Right renal pelvis (tissue), 4 donors: ENCODE measurements at places on chromosomes 11 and 22.

GRCh38 chr11:114348200-114349191 is 51.8 kb downstream of the C11orf71 start:
- peak; percentile 40 for DNase-seq

GRCh38 chr11:19968860-19969259 is 191.4 kb downstream of the DBX1 start:
- DNase-seq: no peak

GRCh38 chr22:47107431-47107830 is 345.0 kb downstream of the TBC1D22A start:
- DNase-seq: no peak

DNA sequence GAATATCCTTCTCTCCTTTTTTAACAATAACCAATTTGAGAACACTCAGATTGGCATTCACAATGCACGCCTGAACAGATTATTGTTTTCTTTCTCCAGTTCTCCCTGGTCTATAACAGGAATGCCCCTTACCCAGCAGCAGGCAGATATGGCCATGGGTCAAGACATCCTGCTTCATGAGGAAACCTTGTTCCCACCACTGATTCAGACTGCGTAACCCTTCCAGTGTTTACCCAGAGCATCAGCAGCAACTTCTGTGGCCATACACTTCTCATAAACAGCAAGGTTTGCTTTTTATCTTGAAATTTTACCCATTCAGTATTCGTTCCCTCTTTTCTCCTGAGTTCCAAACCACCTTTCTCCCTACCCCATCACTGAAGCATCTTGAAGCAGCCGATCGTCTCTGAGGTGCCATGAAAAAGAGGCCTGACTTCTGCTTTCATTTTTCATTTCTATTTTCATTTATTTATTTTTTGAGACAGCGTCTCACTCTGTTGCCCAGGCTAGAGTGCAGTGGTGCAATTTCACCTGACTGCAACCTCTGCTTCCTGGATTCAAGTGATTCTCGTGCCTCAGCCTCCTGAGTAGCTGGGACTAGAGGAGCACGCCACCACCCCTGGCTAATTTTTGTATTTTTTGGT is 9.6 kb downstream of the PTS start:
- DNase-seq: no peak

DNA sequence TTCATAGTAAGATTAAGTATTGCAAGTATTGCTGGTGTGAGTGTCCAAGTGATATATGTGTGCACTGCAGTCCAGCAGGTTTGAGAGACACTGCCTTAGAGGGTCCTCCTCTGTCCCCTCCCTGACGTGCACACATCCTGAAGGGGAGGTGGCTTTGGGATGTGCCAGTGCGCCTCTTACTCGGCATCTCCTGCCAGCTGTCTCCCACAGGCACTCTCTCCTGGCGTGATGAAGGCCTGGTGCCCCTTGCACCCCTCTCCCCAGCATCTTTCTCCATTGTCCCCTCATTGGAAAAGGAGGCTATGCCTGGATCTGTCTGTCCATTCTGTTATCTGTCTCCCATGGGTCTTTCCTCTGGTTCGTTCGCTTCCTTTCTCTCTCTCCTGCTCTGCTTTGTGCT is 24.2 kb downstream of the GTPBP1 start:
- no peak for DNase-seq

DNA sequence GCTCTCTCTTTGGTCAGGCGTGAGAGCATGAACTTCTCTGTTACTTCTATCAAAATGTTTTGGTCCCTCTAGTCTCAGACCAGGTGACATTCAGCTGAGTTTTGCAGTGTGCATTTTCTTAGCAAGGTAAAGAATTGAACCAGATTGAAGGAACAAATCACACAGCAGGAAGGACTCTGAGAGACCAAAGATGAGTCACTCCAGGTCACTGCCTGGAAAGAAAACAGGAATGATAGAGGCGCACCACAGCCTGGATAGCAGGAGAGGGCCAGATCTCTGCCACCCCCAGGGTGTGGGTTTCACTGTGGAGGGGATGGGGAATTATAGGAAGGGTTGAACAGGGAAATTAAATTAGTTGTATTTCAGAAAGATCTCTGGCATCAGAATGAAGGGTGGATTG is 788.3 kb downstream of the NTM start:
- no peak for DNase-seq

DNA sequence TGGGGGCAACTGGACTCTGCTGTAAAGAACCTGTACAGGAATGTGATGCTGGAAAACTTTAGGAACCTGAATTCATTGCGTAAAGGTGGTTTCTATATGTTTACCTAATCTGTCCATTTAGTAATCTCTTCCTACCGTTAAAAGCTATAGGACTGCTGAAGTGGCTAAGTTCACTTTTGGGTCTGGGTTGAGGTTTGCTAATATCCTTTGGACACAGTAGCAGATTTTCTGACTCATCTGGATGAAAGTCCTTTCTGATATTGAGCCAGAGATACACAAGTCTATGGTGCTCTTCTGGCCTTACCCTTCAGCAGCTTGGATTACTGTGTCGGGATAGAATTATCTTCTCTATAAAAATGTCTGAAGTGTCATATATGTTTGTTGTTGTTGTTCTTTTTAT is 16.9 kb downstream of the ZNF215 start:
- DNase-seq: no peak
